ENCODE measurements at places on chromosomes 2 and 18. TPM values are rescaled to one million over a fixed set of nuclear protein-coding genes. Genes with fewer than 3 reads are reported as not detected.

IL36A gene
- not detected for total RNA-seq

- H3K4me3 ChIP-seq = no peak overlapping the region
- no peaks in the 10 kb centered on the region for H3K27me3 ChIP-seq
- no peaks in the 10 kb centered on the region for H3K4me1 ChIP-seq
- DNase-seq = no peak
- no peak overlapping the region for H3K27ac ChIP-seq
These were observed 168.9 kb upstream of the RAB6C start for GRCh38 chr2:129810521-129810920.

GRCh38 chr18:6755107-6755506, 25.6 kb downstream of the ARHGAP28 start:
- H3K27ac ChIP-seq = no peak overlapping the region
- H3K27me3 ChIP-seq = no peaks in the 10 kb centered on the region
- no peaks in the 10 kb centered on the region for H3K4me1 ChIP-seq
- H3K36me3 ChIP-seq = no peaks in the 10 kb centered on the region
- H3K4me3 ChIP-seq = no peak overlapping the region

DNA sequence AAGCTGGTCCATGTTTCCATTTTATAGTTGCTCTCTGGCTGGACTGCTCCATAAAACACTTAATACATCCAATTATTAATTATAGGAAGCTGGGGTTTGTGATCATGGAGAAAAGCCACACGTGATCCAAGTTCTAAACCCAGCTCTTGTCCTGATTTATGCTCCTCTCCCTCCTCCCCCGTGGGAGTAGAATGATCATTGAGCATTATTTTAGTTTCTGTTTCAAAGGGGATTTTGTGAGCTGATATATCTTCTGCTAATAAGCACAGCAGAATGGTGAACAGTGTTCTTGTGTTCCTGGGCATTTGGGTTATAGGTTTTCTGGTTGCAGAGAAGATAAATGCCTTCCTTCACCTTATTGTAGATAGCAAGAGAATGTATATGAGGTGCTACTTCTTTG, 135.7 kb upstream of the TMEM200C start:
- H3K4me1 ChIP-seq = no peaks in the 10 kb centered on the region
- H3K27me3 ChIP-seq = no peaks in the 10 kb centered on the region
- H3K36me3 ChIP-seq = no peaks in the 10 kb centered on the region
- no peak overlapping the region for H3K27ac ChIP-seq
- H3K4me3 ChIP-seq = no peak overlapping the region

DNA sequence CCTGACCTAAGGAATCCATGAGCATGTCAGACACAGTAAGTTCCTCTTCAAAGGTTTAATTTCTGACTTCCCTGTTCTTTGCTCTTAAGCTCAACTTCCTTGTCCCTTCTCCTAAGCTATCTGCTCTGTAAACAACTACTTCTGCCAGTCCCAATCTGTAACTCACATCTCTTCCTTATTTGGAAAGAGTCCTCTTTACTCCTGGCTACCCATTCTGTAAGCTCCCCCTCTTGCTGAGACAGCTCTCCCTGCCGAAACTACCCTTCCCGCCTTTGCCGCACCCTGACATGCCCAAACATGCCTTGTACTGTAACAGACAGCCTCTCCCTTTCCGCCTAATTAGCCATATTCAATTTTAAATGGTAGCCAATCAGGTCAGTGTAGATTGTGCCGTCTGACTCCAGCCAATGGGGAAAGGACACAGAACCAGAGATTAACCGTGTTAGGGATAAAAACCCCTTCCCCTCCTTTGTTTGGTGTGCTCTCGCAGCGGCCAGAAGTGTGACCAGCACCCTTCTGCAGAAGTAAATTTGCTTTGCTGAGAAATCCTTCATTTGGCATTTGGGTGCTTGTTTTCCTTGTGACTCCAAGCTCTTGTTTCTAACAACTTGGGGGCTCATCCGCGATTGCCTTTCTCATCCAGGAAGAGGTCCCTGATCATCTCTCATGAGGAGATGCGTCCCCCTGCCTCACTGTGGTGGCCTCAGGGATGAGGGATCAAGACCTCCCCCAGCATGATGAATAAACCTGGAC, 49.0 kb downstream of the PIAS2 start:
- H3K27ac ChIP-seq = no peak overlapping the region
- no peaks in the 10 kb centered on the region for H3K36me3 ChIP-seq

FAM98A gene
- 38.2 TPM for total RNA-seq

DNA sequence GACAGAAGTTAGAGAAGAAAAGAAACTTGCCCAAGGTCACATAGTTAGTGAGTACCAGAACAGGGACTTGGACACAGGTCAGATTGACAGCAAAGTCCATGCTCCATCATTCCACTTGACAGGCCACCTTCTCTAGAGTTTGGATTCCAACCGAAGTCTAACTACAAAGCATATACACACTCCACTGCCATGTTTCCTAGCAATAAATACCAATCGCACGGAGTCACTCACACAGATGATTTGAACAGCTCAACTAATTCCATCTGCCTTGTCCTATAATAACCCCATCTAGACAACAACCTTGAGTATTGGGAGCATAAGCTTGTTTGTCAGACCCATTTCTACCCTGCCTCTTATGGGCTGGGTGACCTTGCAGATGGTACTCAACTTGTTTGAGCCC, 334.6 kb upstream of the MGAT5 start:
- H3K27ac ChIP-seq = no peak overlapping the region
- no peaks in the 10 kb centered on the region for H3K27me3 ChIP-seq
- no peak for DNase-seq
